ENCODE measurements at places on chromosomes 5 and 9. TPM values are rescaled to one million over a fixed set of nuclear protein-coding genes. Genes with fewer than 3 reads are reported as not detected.

GRCh38 chr9:127664678-127665507 lies 41.9 kb upstream of the CFAP157 start:
- DNase-seq = no peak

Gene OR1Q1
- total RNA-seq = not detected

- DNase-seq = peak; percentile 52
Measured at GRCh38 chr9:134486596-134486995, 155.0 kb upstream of the COL5A1 start.

DNA sequence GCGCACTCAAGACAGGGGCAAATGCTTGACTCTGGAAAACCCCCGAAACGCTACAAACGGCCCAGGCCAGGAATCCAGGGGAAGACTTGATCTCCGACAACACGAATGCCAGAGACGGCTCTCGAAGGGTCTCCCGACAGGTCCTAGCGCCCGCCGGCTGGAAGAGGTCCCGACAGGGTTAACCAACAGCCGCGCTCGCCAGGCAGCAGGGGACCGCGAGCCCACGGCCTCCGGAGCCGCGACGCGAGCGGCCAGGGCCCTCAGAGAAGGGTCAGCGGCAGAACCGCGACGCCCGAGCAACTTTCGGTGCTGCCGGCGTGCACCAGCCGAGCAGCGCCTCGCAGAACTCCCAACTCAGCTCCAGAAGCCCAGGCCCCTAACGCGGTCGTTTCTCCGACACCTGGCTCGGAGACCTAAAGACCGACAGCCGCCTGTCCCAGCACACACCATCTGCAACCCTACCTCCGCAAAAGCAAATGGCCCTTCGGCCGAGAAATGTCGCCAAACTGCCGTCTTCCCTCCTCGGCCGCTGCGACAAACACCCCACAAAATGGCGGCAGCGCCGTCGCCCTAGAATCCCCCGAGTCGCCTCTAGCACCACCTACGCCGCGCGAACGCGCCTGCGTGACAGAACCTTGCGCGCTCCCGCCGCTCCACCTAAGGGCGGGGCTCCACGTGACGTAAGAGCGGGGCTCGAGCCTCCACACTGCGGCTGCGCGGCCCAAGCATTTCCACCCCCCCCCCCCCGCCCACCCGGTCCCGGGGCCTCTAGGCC lies at the start of gene CLK4:
Gene CLK4 (minus strand): TSS at position 567 of the 775 bp plus-strand sequence. CDS start 3,634 bp downstream, outside the sequence.
- DNase-seq = peak; percentile 97

GRCh38 chr9:117823576-117823975 lies 119.4 kb downstream of the TLR4 start:
- no peak for DNase-seq

- no peak for DNase-seq
Measured at GRCh38 chr9:69513141-69513820, 158.9 kb downstream of the APBA1 start.

DNA sequence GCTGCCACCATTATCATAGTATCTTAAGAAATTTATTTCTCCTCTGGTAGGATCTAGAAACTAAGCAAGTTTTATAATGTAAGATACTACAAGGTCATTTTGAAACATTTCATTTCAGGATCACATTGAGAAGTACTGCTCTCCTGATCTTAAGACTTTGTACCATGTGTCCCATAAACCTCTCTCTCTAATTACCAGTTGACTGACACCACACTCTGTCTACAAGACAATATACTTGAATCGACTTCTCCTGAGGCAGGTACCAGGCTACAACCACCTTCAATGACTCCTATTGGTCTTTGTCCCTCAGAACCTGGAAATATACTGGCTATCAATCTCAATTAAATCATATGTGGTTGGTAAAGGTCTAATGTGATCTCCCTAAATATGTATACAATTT lies 597.0 kb downstream of the PTPRD start:
- DNase-seq = no peak

Gene MYOT
- total RNA-seq = not detected

DNA sequence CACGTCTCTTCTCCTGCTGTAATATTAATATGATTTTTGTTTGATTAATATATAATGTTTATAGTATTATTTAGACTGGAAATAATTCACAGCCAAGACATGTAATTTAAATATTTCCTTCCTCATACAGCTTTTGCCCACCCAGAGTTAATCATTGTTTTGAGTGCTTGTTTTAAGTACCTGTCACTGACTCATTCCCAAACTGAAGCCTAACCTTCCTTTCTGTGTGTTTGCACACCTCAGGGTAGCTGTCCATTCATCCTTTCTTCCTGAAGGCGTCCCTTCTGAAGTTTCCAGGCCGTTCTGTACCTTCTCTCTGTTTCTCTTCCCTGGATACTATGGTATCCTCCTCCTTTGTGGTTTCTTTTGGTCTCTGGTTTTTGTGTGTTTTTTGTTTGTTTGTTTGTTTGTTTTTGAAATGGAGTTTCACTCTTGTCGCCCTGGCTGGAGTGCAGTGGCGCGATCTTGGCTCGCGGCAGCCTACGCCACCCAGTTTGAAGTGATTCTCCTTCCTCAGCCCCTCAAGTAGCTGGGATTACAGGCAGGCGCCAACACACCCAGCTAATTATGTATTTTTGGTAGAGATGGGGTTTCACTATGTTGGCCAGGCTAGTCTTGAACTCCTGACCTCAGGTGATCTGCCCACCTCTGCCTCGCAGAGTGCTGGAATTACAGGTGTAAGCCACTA lies 312.4 kb downstream of the DOCK8 start:
- DNase-seq = no peak

DNA sequence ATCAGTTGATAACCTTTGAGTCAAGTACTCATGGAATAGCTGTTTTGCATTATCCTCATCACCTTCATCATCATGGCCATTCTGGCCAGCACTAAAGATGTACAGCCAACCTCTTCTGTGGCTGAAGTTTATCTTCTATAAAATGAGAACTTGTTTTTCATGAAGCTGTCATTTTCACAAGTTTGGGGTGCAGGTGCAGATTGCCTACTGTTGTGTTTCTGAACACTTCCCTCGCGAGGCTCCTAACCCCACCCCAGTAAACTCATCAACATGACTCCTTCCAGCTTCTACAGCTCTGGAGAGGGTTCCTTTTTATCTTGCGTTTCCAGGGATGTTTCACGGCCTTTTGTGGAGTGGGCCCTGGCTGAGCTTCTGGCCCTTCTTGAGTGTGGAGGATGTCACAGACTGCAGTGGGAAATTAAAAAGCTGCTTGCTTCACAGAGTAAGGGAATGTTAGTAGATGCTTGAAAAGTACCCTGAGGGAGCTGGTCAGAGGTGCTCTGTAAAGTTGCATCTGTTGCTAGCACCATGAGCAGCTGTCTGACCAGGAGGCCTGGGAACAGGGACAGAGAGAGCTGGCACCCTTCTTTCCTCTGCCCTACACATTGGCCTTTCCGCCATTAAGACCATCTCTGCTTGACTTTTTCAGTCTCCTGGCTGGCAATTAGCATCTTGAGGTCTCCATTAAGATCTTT lies 24.9 kb downstream of the SYK start:
- no peak for DNase-seq

Gene ANKRD34B
- total RNA-seq = not detected

Gene CERCAM
- 3.7 TPM for total RNA-seq
